ACHN (cell line): ENCODE measurements at places on chromosomes 1 and 21.

GRCh38 chr1:16119504-16119903 lies 36.4 kb downstream of the EPHA2 start:
- no peak for DNase-seq

DNA sequence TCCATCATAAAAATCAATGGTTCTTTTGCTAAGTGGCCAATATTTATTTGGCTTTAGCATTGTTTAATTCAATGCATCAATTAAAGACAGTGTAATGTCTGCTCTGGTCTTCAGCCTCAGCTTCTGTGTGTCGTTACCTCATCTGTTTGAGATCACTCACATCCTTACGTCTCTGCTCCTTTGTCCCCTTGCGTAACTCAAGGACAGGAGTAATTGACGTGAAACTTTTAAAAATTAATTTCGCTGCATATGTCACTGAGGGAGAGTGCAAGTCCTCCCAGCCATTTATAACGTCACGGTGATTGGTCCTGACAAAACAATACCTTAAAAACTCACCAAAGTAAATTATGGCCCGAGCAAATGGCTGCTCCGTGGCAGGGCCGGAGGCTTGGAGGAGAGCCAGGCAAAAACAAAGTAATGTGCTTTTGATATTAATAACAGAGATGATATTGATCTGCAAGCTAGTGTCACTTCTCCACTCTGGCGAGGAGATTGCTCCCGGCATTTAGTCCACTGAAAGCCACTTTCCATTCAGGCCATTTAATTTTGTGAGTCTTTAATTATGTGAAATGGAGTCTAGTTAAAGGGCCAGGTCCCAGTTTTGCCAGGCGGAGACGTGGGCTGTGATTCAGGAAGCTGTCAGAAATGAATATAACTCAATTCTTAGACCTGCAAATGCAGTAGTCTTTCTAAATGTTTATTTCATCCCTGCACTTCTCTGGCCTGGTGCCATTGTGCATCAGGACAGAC lies 150.9 kb upstream of the POU3F1 start:
- DNase-seq = no peak

GRCh38 chr1:29360768-29361167 lies 124.4 kb downstream of the PTPRU start:
- no peak for DNase-seq

DNA sequence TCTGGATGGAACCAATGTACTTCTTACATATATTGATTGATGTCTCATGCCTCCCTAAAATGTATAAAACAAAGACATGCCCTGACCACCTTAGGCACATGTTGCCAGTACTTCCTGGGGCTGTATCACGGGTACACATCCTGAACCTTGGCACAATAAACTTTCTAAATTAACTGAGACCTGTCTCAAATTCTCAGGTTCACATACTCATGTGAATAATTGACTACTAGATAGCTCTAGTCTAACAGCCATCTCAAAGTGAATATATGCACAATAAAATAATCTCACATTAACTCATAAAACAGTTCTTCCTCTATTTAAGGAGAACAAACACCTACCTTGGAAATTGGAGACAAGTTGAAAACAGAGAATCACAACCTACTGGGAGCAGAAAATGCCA lies 5.6 kb downstream of the DNAI4 start:
- DNase-seq = no peak

DNA sequence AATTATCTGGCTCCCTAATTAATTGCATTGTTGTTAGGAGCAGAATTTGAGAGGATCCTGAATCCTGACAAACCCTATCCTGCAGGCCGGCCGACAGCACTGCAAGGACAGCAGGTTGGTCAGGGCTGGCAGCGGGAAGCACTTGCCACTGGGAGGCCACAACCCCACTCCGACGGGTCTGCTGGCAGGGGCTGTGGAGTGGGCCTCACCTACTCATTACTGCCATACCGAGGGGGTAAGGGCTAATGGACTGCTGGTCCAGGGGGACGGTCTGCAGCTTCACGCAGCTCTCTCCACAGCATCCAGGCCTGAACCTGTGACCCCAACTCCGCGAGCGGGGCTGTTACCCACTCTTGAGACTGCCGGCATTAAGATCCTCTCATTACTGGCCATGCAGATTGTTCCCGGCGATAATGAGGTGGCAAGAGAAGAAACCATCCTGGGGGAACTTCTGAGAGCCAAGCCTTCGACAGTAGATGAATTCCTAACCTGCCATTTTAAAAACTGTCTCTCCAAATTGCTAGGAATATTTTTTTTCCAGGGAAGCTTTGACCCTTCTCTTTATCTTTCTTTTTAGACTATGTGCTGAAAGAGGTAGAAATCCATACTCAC lies 501.3 kb downstream of the OMA1 start:
- DNase-seq = no peak

GRCh38 chr1:173422456-173422976 lies 54.6 kb upstream of the PRDX6 start:
- DNase-seq = no peak

GRCh38 chr1:7962014-7962335 lies 464 bp downstream of the PARK7 start:
- DNase-seq = no peak

GRCh38 chr1:161900160-161900559 lies 123.5 kb downstream of the OLFML2B start:
- no peak for DNase-seq

GRCh38 chr1:91545506-91546300 lies 45.1 kb downstream of the CDC7 start:
- DNase-seq = no peak

DNA sequence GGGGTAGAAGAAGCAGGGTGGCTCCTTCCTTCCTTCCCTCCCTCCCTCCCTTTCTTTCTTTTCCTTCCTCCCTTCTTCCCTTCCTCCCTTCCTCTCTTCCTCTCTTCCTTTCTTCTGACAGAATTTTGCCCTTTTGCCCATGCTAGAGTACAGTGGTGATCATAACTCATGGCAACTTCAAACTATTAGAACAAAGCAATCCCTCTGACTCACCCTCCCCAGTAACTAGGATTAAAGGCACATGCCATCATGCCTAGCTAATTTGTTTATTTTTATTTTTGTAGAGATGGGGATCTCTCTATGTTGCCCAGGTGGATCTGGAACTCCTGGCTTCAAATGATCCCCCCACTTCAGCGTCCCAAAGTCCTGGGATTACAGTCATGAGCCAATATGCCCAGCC lies 10.0 kb upstream of the RPE65 start:
- DNase-seq = no peak

DNA sequence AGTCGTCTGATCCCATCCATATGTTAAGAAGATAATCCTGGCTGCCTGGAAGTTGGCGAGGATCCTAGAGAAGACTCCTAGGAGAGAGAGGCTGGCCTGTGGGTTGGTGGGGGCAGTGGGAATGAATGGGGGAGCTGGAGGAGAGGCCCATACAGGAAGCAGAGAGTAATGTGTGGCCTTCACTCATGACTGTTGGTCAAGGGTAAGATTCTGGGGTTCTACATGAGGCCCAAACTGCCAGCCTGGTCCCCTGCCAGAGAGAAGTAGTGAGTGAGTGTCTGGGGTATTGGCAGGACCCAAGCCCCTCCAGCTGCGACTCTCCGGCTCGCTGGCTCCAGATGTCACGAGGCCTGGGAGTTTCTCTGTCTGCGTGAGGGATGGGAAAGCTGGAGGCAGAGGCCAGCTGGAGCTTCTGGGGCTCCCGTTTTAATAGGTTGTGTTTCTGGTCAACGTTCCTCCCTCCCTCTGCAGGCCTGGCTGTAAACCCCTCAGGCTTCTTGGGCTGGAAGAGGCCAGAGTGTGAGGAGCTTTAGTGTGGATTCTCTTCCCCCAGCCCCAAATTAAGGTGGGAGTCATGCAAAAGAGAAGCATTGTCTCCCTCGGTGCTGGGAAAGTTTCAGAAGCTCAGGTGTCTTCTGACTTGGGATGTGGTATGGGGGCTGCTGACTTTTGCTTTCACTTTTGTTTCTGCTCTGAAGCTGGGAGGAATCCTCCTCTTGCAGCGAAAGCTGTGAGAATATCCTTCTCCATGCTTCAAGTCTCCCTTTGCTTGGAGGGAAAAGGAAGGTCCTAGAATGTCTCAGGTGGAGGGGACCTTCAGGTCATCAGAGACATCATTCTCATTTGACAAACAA lies 2.6 kb downstream of the TMEM51 start:
- no peak for DNase-seq

GRCh38 chr1:222552882-222553281 lies 5.0 kb upstream of the HHIPL2 start:
- DNase-seq = no peak

DNA sequence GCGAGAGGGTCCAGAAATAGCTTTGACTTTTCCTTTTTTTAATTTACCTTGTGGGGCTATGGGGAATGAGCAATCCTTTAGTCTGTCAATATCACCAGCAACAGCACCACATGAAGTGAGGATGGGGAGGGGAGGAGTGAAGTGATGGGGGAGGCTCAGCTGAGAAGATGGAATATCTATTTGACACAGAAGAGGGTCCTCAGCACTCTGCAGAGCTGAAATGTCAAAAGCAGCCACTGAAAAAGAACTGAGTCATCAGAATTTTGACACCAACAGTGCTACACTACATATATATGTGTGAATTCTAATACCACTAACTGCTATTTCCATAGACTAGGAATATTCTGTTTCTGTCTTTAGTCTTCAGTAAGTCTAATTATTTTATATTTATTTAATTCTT lies 427.0 kb upstream of the PBX1 start:
- DNase-seq = no peak

GRCh38 chr1:236509647-236510401 lies 14.0 kb upstream of the LGALS8 start:
- no peak for DNase-seq

- DNase-seq = no peak
Observed at GRCh38 chr1:208083016-208083714, 161.0 kb downstream of the PLXNA2 start.

DNA sequence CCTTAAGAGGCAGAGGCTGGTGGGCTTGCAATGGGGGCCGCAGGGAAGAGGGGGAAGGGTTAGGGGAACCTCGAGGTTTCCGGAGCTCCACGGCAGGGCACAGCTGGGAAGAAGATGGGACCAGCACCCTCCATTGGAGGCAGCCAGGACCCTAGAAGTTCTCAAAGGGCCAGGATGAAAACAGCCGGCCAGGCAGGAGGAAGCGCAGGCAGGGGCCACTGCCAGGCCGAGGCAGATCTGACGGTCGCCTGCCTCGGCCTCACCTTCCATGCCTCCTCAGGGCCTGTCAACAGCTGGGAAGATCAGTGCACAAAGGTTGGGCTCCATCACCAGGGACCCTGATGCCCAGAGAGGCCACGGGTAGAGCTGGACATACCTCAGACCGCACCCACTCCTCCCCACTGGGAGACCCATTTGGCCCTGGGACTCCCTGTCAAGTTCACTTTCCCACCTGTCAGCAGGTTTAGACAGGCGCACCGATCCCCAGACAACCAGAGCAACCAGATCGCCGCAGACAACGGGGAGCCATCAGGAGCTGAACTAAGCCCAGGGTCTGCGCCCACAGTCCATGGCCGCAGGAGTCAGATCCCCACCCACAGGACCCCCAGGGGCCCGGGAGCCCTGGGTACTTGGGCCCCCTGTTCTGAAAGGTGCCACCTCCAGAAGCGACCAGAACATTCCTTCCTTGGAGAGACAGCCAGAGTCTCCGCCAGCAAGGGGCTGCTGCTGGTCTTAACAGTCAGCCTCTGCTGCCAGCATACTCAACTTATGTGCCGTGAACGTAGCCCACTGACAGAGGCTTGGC lies 2.2 kb downstream of the SLC19A1 start:
- DNase-seq = no peak

DNA sequence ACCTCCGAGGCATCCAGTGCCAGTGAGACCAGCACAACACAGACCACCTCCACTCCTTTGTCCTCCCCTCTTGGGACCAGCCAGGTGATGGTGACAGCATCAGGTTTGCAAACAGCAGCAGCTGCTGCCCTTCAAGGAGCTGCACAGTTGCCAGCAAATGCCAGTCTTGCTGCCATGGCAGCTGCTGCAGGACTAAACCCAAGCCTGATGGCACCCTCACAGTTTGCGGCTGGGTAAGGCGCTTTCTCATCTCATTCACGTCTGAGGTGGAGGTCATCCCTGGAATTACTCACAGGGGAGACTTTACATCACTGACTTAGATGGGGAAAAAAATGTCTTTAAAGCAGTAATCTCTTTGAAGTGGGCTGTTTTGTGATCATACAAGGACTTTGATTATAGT lies 106.3 kb downstream of the CD247 start:
- DNase-seq = no peak

DNA sequence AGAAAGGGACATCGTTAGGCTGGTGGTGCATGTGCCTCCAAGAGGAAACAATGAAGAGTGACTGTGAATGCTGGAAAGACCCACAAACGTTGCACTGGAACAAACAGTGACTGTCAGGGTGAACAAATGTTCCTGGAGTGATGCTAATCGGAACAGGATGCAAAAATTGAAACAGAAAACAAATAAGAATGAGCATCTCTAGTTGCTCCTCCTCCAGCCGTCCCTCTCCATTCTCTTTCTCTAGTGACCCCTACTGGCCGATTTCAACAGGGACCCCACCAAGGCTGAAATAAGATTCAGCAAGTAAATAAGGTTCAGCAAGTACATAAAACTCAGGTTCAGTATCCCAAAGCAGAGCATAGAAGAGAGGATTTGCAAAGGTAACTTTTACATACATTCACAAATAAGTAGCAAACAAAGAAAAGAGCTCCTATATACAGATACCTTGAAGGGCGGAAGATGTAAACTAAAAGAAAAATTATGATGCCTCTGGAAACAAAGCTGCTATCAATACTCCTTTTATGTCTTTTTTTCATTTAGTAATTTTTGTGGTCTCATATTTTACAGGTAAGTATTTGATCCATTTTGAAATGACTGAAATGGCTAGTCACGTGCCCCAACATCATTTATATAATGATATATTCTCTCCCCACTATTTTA lies 836.1 kb upstream of the ADAMTS5 start:
- DNase-seq = peak; percentile 61

- no peak for DNase-seq
Observed at GRCh38 chr1:170716835-170717429, 53.0 kb downstream of the PRRX1 start.

DNA sequence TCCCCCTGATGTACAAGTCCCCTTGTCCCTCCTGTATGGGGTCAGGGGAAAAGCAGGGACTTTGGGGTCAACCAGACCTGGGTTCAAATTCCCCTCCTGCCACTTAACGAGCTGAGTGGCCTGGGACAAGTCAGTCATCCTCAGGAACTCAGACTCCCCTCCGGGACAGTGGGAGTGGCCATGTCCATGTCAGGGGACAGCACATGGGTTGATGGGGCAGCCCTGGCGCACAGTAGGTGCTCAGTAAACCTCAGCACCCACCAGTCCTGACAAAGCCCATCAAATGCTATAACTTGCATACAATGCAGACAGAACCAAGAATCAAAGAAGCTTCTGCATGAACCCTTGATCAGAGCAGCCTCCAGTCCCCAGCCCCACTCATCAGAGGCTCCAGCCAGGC lies 30.0 kb downstream of the MATN1 start:
- DNase-seq = no peak

GRCh38 chr1:215262106-215262505 lies 179.6 kb downstream of the KCNK2 start:
- no peak for DNase-seq

DNA sequence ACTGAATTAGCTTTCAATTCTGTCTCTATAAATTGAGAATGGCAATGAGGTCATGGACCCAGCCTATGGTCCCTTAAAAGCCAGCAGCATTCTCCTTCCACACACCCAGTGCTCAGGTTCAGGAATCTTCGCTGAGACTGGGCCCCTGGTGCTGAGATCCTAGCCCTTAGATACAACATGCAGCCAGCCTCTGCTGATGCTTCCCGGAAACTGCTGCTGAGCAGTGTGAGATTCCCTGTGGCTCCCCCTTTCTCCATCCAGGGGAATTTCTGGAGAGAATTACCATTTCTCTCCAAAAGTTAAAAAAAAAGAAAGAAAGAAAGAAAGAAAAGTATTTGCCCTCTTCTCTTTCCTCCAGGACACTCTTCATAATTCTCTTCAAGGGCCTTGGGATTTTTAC lies 31.7 kb upstream of the RALGPS2 start:
- peak; percentile 39 for DNase-seq

- peak; percentile 39 for DNase-seq
Observed at GRCh38 chr1:229203030-229203751, 67.7 kb upstream of the RAB4A start.
